ENCODE measurements at places on chromosomes 1 and 21. TPM values are rescaled to one million over a fixed set of nuclear protein-coding genes. Genes with fewer than 3 reads are reported as not detected.

AMY1A gene
- total RNA-seq: not detected

ZNF593OS gene
- total RNA-seq: not detected

PTPRC gene
- total RNA-seq: 0.23 TPM

TCHHL1 gene
- total RNA-seq: not detected

GRCh38 chr1:211684791-211685190 lies 9.4 kb upstream of the NEK2 start:
- no peak for DNase-seq

DNA sequence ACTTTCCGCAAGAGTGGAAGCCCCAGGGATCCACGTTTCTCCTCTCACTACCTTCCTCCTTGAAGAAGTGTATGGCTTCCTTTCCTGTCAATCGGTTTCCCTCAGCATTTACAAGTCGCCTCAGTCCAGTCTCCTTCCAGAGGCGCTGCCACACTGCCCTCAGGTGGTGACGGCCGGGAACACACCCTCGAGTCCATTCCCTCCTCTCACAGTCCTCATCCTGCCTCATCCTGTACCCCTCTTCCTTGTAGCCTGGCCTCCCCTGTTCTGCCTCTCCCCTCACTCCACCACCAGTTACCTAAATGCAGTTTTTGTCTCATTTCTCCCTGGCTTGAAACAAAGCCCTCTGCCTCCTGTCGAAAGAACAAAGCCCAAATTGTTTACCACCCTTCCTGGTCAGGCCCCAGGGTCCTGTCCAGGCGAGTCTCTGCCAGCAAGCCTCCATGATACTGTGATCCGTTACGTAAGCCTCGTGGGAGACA lies 23.2 kb upstream of the LSM10 start:
- peak; percentile 88 for DNase-seq

- peak; percentile 91 for DNase-seq
These were observed 35.3 kb upstream of the BCAR3 start for GRCh38 chr1:93716941-93717368.

- DNase-seq: no peak
These were observed 28.9 kb upstream of the S1PR1 start for GRCh38 chr1:101207891-101208290.

DNA sequence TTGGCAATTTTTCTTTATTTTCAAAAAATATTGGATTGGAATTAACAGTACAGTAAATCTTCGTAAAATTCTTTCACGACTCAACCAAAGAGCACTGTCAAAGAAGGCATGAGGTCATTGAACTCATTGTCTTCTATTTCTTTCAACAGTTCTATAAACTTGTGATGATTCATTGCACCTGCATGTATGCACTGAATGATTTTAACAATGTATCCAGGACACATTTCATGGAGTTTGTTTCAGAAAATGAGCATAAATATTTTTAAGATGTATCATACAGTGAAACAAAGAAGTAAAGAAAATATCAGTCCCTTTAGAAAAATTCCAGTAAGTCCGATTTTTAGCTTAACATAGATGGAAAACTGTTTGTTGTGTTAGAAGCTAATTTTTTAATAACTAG lies 33.6 kb upstream of the CD34 start:
- DNase-seq: peak; percentile 62

- no peak for DNase-seq
These were observed 12.4 kb upstream of the ZNF691 start for GRCh38 chr1:42833981-42834380.
